HS-5 (cell line): ENCODE measurements at places on chromosomes 1 and 21.

DNA sequence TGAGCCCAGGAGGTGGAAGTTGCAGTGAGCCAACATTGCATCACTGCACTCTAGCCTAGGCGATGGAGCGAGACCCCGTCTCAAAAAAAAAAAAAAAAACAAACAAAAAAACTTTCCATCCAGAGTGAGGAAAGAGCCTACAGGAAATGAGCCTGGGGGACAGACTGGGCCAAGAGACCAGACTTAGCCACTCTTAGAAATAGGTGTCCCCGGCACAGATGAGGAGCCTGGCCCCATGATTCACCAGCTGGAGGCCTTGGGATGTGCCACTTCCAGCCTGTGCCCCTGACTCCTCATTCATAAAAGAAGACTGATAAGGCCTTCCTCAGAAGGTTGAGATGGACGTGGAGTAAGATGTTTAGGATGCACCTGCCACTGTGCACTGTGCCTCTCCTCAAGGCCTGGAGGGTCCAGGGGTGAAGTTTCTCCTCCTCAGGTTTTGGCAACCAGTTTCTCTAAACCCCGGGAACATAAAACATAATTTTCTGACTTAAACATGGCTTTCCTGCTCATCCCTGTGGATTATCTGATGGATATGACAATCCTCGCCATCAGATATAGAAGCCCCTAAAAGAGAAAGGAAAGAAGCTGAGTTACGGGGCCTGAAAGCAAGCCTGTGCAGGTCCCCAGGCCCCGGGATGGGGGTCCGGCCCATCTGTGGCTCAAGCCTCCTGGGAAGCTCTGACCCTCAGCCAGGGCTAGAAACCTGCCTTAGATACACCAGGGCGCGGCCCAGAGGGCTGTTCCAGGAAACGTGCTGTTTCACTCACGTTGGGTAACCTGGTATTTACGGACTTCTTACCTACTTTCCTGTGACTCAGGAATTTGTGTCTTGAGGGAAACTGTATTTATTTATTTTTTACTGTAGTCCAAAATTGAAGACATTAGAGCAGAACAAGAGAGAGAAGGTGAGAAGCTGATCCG lies 26.0 kb downstream of the MX1 start:
- no peak for DNase-seq

DNA sequence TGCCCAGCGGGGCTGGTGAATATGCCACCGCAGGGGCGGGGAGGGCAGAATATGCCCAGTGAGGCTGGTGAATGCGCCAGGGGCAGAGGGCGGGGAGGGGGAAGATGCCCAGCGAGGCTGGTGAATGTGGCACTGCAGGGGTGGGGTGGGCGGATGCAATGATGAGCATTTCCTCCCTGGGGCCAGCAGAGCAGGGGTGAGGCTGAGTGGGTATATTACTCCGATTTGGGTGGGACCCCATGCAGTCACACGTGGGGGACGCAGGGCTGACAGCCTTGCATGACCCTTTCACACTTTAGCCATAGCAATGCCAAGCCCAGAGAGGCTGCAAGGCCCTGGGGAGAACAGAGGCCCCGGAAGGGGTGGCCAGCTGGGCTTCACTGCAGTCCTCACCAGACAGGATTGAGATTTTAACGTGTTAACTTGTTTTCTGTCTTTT lies 9.3 kb upstream of the SLX9 start:
- DNase-seq = no peak

GRCh38 chr1:171965777-171966176 lies 124.5 kb downstream of the DNM3 start:
- peak; percentile 43 for DNase-seq

GRCh38 chr1:159951551-159951950 lies 2.5 kb downstream of the SLAMF9 start:
- DNase-seq = no peak

DNA sequence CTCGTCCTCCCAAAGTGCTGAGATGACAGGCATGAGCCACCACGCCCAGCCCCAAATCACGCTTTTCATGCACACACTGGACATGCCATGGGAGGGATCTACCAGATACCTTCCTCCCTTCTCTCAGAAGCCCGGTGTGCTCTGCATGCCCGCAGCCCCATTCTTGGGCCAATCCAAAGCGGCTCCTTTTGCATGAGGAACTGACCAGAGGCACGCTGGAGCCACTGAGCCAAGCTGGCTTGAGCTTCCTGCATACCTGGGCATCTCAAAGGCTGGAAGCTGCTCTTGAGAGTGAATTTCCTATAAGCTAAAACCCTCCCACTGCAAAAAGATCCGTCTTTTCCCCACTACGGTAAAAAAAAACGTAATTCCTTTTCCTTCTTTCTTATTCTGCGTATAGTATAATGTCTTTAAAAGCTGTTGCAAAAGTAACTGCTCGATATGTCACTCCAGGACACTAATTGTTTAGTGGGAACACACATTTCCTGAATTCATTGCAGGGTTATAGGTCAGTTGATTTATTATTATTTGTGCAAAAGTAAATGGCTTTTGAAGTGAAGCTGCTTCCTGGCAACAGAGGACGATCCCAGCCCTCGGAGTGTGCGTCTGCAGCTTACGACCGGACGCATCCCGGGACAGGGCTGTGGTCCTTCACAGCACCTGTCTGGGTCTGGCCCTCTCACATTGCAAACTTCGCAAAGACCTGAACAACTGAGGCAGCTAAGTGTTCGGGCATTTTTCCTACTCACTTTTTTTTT lies 61.8 kb upstream of the ETS2 start:
- no peak for DNase-seq

DNA sequence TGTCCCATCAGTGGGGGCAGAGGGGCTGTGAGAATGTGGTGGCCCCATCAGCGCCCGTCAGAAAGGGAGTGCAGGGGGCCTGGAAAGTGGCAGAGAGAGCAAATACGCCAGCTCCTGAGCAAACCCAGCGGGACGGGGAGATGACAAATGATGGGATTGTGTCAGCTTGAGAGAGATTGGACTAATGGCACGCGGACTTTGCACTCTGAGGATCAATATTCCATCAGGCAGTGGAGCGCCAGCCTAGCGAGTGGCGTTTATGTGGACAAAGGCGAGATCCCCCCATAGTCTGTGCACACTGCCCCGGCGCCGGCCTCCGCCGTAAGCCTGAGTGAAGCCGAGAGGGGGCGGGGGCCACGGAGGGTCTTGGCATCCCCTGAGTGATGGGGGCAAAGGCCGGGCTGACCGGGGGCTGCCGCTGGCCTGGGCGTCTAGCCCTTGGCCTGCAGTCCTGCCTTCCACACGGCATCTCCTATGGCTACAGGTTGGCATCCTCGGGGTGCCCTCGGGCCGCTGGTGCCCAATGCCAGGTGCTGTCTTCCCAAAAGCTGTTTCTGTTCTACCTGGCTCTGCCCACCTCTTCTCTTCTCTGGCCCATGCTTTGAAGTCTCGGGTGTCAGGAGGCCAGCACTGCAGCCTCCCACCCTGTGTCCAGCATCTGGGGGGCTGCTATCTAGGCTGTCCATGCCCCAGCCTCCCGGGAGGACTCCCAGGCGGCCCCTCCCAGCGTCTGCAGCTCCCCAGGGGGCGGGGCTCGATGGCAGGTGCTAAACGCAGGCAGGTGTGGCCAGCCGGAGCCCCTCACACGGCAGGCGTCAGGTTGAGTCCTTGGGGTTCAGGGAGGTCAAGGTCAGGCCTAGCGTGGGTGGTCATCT lies 46.5 kb downstream of the PRDM16 start:
- no peak for DNase-seq

DNA sequence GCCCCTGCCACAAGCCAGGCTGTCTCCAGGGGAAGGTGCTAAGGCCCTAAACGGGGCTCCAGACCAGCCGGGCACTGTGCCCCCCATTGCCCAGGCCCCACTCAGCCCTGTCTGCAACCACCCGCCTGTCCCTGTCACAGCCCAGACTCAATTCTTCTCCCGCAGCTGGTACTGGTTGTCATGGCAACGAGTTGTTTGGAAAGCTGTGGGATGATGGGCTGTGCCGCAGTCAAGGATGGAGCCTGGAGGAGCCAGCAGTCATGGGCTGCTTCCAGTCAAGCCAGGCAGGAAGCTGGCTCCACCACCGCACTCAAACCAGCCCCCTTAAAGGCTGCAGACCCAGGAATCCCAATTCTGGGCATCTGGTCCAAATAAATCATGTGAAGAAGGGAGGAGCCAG lies 4.2 kb downstream of the SPOCD1 start:
- no peak for DNase-seq

GRCh38 chr1:162649583-162649982 lies 17.3 kb downstream of the DDR2 start:
- DNase-seq = no peak

DNA sequence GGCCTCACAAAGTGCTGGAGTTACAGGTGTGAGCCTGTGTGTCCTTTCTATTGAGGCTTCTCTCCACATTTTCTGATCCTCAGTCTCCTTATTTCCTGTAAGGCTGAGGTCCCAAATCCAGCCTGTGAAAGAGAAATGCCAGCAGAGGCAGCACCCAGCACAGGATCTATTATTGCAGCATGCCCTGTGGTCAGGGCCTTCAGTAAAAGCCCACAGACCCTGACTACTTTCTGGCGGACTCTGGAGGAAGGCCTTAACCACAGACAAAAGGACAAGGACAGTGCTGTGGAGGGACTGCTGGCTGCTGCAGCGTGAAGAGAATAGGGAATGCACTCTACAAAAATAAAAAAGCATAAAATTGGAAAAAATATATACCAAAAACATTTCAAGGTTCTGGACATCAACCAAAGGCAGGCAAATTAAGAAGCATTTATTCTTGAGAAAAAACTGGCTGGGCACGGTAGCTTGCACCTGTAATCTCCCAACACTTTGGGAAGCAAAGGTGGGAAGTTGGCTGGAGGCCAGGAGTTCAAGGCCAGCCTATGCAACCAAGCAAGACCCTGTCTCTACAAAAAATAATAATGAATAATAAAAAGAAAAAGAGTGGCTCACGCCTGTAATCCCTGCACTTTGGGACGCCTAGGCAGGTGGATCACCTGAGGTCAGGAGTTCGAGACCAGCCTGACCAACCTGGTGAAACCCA lies 9.4 kb upstream of the PGD start:
- DNase-seq = no peak

DNA sequence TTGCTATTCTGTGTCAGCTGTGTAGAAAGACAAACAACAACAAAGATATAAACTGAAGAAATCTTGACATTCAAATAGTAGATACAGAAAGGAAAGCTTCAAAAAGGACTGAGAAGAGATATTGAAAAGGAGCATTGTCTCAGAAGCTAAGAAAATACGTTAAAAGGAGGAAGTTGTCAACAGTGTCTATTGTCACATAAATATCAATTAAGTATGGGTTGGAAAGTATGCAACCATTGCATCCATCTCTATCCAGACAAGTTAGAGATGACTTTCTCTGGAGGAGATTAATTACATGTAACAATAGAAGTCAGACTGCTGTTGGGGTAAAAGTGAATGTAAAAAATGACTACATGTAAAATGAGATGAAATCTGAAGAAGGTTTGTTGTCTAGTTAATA lies 29.7 kb upstream of the BRINP3 start:
- no peak for DNase-seq
